ENCODE measurements at places on chromosomes 3 and 15. TPM values are rescaled to one million over a fixed set of nuclear protein-coding genes. Genes with fewer than 3 reads are reported as not detected.
A peak's percentile ranks its signal among the peaks of the same experiment; 100 is the strongest.

DNA sequence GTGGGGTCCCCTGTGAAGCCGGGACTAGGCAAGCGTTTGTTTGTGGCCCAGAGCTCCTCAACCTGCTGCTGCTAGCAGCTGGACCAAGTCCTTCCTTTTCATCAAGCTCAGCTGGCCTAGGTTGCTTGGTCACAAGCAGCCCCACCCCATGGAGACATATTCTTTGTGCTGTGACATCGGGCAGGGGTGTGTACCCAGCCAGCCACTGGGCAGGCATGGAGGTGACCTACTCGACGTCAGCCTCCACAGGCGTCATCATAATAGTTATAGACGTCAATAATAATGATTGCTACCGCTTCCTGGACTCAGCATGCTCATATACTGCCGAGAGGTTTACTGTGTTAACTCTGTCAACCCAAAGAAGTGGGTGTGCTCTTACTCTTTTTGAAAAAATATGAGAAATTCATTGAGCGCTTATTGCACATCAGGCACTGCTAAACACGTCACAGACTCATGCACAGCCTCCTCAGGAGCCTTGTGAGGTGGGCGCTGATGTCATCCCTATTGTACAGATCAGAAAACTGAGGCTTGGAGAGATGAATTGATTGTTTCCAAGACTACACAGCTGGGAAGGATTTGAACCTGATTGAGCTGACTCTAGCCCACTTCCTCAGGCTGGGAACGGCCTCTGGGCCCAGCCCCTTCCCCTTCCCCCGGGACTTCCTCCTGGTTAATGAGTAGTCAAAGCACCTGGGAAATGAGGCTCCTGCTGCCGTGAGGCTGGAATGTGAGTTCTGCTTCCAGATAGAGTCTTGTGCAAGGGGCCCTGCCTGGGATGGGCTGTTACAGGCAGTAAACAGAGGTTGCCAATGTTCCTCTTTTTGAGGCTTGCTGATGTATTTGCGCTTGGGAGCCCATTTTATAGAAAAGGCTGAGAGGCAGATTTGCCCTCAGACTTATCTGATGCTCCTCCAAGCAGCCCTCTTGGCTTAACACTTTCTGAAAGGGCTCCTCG lies 16.2 kb downstream of the SLC6A6 start:
- DNase-seq: no peak

- DNase-seq: peak; percentile 3
Observed at GRCh38 chr15:31268911-31269784, 57.5 kb upstream of the KLF13 start.

- no peak for DNase-seq
Observed at GRCh38 chr3:114011059-114011797, 45.1 kb downstream of the CCDC191 start.

GRCh38 chr3:159260049-159260662 lies 458.3 kb downstream of the MFSD1 start:
- peak; percentile 34 for DNase-seq

GRCh38 chr3:154214306-154214705 lies 93.1 kb downstream of the ARHGEF26 start:
- no peak for DNase-seq

GRCh38 chr3:117955196-117955595 lies 1079.5 kb downstream of the IGSF11 start:
- DNase-seq: no peak

- DNase-seq: no peak
Observed at GRCh38 chr3:69142090-69142489, 19.7 kb upstream of the LMOD3 start.

DNA sequence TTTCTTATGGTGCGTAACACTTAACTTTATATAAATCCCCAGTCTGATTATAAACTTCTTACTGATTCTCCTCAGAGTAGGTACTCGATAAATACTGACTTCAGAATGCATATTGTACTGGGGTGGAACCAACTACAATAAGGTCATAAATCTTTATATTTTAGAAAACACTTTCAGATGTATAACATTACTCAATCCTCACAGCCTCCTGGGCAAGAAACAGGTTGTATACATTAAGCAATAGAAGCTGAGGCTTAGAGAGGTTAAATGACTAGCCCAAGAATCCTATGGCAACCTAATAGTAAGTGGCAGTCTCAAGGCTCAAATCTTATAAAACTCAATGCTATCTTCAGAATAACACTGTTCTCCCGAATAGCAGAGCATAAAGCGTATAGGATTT lies 9.1 kb downstream of the VPS13C start:
- no peak for DNase-seq

Gene PRR20G
- total RNA-seq: not detected

Gene TMEM45A
- total RNA-seq: 11.0 TPM

Gene THRB
- total RNA-seq: 3.2 TPM

Gene DCBLD2
- total RNA-seq: 22.4 TPM

Gene HYKK
- total RNA-seq: 9.9 TPM

Gene ADCY5
- 27.4 TPM for total RNA-seq

Gene GABRA5
- not detected for total RNA-seq
